ENCODE measurements at places on chromosomes 4 and X. TPM values are rescaled to one million over a fixed set of nuclear protein-coding genes. Genes with fewer than 3 reads are reported as not detected.

TMEM187 gene
- 7.0 TPM for total RNA-seq

- DNase-seq = no peak
Measured at GRCh38 chr4:145937971-145938611, 532 bp downstream of the ZNF827 start.

DNA sequence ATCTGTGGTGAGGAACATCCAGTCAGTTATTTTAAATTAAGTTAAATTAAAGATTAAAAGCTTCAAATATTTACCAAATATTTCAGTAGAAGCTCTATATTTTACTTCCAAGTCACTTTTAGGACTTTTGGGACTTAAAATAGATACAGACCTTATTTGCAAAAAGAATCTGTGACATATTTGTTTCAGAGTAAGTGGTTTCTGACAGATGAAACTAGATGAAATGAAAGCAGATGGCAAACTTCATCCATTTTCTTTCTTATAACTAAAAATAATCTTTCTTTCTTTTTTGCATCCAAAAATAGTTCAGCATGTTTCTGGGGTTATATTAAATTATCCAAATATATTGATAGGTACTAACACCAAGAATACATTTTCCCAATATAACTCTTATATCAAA is 6.6 kb upstream of the UTP3 start:
- DNase-seq = no peak

MAGEC2 gene
- not detected for total RNA-seq

DNA sequence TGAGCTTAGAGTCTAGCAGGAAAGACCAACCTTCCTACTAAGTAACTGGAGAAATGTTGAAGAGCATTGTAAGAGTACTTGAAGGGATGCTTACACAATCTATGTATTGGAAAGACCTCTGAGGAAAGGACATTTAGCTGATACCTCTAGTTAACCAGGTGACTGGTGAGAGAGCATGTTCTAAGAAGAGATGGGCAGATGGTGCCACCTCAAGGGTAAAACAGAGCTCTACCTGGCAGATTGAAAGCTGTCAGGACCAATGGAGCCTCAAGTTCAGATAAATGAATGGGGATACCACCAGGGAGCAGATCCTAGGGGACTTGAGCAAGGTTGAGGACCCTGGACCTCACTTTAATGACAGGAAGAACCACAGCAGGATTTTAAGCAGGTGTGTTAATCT is 196.4 kb downstream of the QDPR start:
- no peak for DNase-seq

APBB2 gene
- total RNA-seq = 31.4 TPM

DNA sequence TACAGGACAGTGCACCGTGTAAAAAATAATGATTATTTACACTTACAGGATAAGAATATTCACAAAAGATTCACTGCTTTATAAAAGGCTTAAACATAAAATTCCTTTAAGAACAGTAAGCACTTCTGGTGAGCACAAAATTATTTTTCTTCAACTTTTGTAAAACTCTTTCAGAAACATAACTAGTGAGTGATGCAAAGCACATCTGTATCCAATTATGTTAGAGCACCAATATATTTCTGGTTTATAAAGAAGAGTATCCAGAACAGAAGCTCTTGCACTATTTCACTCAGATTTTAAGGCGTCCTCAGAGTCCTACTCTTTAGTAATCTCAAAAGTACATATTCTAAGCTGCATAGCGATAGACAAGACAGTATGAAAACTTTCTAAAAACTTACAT is 276.0 kb downstream of the C4orf33 start:
- DNase-seq = no peak

TKTL2 gene
- total RNA-seq = not detected

OFD1 gene
- total RNA-seq = 9.8 TPM

- DNase-seq = no peak
Measured at GRCh38 chrX:107154787-107155620, 36.4 kb upstream of the RBM41 start.

DNA sequence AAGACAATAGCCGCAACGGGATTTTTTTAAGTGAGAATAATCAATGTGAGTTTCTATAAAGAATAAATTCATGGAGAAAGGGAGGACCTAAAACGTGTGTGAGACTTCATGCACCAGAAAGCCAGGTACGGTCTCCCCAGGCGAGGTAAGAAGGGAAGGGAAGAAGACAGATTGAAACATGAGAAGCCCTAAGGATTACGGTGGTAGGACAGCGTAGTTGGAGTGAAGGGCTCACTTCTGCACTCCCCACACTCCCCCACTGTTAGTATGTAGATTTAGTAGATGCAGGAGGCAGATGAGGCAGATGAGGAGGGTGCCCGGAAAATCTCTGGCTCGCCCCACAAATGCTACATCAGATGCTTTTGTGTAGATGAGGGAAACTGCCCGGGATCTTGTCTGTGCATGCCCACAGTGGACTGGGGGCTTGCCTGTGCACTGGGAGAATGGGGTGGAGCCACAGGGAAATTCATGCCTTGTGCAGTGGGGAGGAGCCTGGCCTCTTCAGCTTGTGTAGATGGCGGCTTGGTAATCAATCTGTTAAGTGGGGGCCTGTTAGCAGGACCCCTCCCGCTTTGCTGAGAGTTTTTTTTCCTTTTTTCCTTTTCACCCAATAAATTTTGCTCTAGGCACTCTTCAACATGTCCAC is 1544.5 kb upstream of the TENM3 start:
- no peak for DNase-seq

- no peak for DNase-seq
Measured at GRCh38 chrX:119189115-119189514, 47.0 kb upstream of the PGRMC1 start.

All from HFFc6 (cell line).